ENCODE measurements at places on chromosomes 4 and X.

- DNase-seq: no peak
Observed at GRCh38 chr4:175951794-175952193, 113.8 kb upstream of the WDR17 start.

DNA sequence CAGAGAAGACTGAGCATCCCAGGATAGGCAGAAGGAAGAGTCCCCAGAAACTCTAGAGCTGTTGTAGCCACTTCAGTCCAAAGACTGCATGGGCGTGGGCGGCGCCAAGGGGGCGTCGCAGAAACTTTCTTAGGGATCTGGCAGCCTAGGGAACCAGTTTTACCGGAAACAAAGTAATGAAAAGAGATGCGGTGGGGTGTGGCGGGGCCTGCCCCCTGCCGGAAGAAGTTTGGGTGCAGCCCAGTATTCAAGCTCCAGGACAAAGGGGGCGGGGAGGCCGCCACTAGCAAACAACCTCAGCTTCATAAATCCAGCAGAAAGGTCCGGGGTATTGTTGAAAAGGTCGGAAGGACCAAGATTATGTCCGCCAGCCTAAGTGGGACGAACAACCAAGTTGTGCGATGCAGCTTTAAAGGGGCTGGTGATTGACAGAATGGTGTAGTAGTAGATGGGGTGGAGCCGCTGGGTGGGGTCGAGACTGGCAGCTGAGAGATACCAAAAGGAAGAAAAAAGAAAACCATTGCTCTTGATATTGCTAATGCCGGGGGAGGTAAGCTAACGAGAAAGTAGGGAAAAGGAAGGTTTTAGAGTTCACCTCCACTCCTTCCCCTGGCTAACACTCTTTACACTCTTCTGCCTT lies 190.5 kb downstream of the RRAGB start:
- peak; percentile 0 for DNase-seq

GRCh38 chrX:11537141-11537540 lies 128.6 kb downstream of the ARHGAP6 start:
- no peak for DNase-seq

DNA sequence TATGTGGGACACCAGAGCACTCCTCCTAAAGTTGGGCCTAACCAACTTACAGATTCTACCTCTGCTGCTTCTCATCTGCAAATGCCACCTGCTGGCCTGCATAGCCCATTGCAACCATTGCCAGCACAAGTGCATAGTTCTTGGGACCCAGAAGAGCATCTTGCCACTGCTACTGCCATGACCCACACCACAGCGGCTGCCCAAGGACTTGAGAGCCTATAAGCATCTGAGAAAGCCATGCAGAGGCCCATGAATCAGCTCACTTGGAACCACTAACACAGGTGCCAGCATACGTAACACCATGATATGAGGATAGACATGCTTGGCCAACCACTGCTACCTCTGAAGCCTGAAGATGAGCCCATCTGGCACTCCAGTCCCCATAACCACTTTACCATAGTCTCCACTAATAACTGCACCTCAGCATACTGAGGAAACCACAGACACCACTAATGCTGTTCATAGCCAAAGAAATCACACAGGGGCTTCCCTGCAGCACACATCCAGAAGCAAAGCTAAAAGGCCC lies 258.1 kb upstream of the AGTR2 start:
- DNase-seq: no peak

DNA sequence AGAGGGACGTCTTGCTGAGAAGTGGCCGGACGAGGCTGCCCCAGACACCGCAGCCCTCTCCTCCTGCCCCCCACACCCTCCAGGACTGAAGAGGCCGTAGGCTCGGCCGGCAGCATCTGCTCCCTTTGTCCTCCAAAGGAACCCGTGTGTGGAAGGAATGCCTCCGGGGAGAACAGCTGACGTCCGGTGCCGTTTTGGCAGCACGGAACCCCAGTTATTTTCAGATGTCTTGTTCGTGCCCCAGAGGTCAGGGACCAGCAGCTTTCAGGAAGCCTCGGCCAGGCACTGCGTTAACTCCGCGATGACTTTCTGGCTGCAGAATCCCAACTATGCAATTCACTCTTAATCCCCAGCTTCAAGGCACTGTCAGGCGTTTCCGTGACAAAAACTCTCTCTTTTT lies 10.9 kb upstream of the PPP2R3B start:
- DNase-seq: no peak

GRCh38 chrX:53642337-53642736 lies 44.2 kb downstream of the HUWE1 start:
- DNase-seq: no peak

GRCh38 chr4:152981842-152982241 lies 45.7 kb downstream of the FHDC1 start:
- no peak for DNase-seq

DNA sequence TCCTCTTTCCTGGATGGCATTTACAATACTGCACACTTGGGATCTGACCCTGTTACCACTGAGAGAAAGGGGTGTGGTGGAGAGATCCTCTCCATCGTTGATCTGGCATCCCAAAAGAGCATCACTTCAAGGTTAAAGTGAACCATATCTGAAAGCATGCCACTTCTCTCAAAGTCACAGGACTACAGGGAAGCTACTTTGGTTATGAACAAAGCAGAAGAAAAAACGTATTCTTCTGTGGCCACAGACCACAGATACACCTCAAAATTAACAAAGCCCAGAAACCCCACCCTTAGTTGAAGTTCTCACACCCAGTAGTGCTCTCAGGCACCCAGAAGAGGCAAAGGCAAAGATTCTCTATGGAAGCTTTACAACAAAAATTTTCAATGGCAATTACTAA lies 108.3 kb downstream of the JADE1 start:
- no peak for DNase-seq

DNA sequence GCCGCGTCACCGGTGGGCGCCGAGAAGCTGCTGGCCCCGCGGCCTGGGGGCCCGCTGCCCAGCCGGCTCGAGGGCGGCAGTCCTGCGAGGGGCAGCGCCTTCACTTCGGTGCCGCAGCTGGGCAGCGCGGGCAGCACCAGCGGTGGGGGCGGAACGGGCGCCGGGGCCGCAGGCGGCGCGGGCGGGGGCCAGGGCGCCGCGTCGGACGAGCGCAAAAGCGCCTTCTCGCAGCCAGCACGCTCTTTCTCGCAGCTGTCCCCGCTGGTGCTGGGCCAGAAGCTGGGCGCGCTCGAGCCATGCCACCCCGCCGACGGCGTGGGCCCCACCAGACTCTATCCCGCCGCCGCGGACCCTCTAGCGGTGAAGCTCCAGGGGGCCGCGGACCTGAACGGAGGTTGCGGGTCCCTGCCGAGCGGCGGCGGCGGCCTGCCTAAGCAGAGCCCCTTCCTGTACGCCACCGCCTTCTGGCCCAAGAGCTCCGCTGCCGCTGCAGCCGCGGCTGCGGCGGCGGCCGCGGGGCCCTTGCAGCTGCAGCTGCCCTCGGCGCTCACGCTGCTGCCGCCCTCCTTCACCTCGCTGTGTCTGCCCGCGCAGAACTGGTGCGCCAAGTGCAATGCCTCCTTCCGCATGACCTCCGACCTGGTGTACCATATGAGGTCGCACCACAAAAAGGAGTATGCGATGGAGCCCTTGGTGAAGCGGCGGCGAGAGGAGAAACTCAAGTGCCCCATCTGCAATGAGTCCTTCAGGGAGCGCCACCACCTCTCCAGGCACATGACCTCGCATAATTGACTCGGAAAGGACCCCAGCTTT lies 5.6 kb downstream of the PRDM8 start:
- DNase-seq: peak; percentile 23

GRCh38 chrX:148593146-148593545 lies 92.7 kb downstream of the AFF2 start:
- DNase-seq: no peak

- no peak for DNase-seq
Observed at GRCh38 chrX:87434618-87435017, 83.0 kb upstream of the KLHL4 start.

- DNase-seq: no peak
Observed at GRCh38 chr4:121228848-121229247, 64.7 kb upstream of the TNIP3 start.

- no peak for DNase-seq
Observed at GRCh38 chrX:93985344-93986307, 311.6 kb downstream of the FAM133A start.

DNA sequence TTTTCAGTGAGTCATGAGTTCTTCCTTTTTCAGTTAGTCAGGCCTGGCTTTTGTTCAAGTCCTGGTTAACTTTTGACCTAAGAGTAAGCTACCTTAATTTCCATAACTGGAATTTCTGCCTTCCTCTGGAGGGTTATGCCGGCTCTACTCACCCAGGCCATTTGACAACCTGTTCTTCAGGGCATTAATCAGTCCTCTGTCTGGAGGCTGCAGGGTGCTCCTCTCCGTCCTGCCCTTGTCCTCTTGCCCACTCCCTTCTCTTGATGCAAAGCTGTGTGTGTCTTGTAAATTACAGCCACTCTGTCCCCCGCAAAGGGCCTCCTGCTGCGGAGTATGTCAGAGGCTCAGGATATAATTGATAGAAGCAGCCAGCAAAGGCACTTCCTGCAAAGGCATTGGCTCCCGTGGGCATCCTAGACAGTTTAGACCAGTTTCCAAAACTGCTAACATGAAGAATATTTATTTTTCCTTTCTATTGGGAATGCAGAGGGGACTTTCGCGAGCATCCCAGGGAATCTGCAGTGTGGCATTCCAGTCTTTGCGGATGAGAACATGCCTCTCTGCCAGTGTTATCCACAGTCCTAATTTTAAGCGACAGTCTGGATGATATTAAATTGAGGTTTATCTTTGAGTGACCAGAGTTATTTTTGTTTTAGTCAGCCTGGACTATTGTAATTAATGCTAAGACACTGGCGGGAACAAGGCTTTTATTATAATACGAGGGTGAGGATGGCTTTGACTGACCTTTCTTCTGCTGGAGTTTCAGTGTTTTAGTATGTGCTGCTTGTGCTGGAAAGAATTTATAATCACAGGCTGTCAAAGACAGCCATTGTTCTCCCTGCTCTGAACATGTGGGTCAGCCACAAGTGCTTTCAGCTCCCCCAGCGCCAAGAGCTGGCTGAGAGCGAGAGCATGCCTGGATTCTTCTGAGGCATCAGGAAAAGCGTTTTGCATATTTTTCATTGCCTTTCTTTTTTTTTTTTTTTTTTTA lies 74.2 kb downstream of the LIMCH1 start:
- no peak for DNase-seq

DNA sequence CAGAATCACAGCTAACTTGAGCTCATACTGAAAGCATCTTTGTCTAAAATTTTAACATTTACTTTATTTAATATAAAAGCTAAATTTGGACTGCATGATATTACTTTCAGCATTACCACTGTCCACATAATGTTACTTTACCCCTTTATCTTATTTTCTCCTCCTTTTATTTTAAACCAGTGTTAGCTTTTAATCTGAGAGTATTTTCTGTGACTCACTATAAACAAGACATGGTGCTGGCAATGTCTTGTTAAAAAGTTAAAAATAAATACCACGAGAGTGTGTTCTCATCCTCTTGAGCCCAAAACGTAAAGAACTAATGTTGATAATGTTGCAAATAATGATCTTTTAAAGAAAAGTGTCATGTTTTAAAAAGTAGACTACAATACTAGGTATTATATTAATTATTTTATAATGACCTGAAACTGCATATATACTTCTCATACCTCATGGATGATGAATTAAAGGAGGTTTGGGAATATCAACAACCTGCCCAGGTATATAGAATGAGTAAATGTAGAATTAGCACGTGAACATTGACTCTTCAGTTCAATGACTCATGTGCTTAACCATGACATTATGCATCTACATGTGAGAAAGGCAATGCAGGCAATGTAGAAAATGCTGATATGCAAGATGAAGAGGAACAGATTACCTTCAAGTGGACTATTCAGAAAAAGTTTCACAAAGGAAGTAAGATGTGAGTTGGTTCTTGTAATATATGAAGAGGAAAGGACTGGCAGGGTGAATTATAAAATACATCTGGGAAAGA lies 454.1 kb upstream of the ADGRL3 start:
- DNase-seq: no peak

DNA sequence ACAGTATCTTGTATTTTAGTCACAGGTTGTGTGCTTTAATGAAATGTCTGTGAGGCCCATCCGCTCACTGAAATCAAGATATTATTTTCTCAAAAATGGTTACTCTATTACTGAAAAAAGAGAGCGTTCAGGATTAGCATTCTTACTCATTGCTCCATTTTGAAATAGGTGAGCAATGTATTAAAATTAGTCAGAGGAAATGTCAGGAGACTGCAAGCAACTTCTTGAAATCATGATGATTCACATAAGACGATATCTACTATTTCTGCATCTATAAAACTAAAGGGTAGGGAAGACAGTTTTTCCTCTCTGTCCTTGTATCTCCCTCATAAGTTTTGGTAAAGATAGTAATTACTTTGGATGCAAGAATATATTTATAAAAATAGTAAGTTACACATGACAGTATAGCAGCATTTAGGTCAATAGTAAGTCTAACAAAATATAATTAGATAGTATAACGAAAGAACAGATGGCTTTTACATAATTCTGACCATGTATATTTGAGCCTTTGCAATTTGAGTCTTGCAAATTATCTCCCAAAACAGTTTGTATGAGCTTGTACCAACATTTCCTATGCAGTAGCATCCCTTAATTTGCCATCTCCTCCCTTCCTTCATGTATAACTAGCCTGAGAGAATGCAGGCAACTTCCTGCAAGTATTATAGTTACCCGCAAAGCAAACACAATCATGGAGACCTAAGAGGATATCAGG lies 937.8 kb downstream of the PCDH7 start:
- DNase-seq: no peak

DNA sequence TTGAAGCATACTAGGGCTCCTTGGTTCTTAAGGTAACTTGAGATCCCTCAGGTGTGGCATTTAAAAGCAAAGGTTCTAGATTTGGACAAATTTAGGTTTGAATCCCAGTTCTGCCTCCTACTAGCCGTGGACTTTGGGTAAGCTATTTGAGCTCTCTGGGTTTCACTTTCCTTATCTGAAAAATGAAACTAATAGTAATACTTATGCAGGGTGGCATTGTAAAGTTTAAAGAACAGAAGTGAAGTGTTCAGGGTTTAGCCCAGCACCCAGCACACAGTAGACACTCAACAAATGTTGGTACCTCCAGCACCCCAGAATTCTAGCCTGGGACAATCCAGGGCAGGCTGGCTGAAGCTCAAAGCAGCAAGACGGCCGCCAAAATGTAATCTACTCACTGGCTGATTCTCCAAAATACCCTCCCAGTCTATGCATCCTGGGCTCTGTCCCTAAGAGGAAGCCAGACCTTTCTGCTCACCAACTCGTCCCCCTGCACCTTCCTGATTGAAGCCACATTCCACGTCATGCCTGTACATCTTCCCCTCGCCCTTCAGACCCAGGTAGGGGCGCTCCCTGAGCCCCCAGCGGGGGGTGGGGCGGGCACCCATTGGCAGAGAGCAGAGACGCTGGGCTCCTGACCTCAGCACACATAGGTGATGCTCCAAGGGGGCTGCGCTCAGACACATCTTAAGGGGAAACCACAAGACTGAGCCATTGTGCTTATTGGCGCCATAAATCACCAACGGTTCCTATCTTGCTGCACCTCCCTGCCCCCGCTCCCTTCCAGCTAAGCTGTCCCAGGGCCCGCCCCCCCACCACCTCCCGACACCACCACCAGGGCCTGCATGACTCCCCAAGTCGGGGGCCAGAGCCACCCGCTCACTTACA lies 160.6 kb downstream of the BCOR start:
- DNase-seq: no peak

GRCh38 chr4:130632731-130633604 lies 1537.0 kb downstream of the C4orf33 start:
- DNase-seq: no peak

GRCh38 chr4:76989391-76990061 lies 40.0 kb downstream of the SEPTIN11 start:
- DNase-seq: peak; percentile 13
